Ecto neural progenitor cell (in vitro differentiated cells): ENCODE measurements at places on chromosomes 5 and 9.

DNA sequence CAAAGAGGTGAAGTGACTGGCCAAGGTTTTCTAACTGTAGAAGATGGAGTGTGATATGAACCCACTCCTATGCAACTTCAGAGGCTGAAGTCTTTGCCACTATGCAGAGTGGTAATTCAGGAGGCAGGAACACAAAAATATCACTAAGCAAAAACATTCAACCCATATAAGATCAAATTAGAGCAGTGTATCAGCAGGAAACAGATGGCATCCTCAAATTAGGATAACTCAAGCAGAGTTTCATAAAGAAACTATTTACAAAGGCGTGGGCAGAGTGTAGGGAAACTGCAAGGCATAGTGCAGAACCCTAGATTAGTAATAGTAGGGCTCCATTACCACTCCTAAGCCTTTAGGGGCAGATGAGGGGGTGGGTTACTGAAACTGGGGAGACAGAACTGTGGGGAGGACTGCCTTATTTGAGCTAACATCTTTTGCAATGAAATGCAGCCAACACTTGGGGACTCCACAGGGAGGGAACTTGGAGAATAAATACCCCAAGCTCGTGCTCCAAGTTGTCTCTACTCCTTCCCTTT is 72.2 kb downstream of the PTTG1 start:
- DNase-seq: no peak

DNA sequence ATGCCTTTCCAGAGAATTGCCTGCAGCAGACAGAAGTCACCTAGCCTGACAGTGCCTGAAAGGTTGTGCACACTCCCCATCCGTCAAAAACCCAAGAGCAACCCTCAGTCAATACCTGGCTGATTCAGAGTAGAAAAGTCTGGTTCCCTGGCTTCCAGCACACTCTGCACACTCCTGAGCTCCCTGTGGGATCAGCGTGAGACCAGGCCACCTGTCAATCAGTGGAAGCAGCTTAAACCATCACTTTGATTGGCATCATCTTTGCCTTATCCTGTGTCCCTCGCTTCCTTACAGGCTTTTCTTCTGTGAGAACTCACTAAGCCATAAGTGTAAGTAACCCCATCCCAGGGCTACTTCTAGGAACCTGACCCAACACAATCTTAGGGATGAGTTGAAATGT is 109.8 kb downstream of the ACTL7B start:
- DNase-seq: no peak

GRCh38 chr9:3367185-3367584 is 158.6 kb downstream of the RFX3 start:
- no peak for DNase-seq

DNA sequence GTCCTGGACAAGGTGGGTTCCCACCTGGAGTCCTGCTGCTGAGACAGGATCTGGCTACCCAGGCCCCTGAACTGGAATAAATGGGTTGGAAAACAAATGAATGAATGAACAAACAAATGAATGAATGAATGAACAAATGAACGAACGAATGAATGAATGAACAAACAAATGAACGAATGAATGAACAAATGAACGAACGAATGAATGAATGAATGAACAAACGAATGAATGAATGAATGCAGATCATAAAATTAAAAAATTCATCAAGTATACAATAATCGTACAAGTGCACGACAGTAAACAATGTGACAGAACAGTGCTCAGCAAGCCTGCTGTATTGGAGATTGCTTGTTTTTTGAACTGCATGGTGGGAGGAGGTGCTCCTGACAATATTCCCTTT is 2097.1 kb downstream of the MAT2B start:
- DNase-seq: no peak

DNA sequence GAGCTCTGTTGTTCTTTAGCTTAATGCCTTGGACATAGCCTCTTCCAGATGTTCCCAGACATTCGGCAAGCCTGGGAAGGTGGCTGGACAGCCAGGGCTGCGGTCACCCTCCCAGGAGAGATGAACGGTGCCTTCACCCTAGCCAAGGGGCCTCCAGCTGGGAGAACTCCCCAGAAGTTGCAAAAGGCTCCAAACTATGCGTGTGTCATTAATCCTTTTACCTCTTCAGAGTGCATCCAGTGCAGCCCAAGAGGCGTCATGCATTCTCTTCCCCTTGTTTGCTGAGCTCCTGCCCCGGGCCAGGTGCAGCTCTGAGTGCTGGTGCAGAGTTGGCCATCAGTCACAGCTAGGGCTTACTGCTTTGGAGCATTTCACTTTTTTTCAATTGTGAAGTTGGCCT is 22.8 kb downstream of the HMCN2 start:
- DNase-seq: no peak

DNA sequence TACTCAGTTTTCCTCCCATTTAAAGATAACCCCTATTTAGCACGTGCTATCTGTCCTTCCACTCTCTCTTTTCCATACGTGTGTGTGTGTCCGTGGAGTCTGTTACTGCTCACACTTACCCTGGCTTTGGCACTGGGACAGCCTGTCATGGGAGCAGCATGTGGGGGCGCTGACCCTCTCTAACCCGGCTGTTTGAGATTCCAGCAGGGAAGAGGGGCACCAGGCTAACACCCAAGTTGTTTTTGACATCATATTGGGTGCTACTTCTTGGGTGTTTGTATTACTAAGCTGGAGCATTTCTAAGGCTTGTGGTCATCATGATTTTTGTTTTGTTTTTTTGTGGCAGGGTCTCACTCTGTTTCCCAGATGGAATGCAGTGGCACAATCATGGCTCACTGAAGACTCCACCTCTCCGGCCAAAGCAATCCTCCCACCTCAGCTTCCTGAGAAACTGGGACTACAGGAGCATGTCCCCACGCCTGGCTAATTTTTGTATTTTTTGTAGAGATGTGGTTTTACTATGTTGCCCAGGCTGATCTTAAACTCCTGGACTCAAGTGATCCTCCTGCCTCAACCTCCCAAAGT is 56.9 kb upstream of the SIMC1 start:
- DNase-seq: no peak

- no peak for DNase-seq
Observed at GRCh38 chr9:97928986-97929604, 6.8 kb upstream of the TRMO start.

DNA sequence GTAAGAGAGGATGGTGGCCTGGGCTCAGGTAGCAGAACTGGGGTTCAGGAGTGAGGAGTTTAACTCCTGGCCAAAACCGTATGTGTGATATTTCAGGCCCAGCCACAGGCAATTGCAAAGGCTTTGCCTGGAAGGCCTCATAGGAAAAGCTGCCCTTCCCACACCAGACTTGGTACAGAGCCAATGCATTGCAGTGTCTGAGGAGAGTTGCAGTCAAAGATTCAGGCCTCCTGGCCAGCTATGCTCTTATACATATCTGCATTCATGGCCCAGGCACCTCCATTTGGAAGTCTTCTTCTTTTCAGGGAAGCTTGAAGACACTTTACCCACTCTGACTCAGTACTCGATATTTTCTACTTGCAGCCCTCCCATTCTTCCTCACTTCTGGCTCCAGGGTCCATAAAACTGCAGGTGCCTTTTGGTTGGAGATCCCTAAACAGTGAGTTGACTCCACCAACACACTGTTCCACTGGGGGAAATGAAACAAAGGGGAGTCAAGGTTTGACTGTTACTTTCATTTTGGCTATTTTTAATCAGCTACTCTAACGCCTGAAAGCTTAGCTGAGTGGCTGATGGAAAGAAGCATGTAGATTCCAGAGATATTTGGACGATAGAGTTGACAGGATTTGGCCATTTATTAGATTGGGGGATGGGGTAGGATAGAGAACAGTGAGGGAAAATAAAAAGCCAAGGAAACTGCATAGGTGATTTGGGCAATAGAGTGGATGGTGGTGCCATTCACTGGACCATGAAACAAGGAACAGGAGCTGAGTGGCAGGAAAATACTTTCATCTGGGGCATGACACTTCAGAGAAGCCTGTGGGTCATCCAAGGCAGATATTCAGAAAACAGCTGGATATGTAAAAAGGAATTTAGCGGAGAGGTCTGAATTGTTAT is 30.6 kb upstream of the IL33 start:
- DNase-seq: no peak

DNA sequence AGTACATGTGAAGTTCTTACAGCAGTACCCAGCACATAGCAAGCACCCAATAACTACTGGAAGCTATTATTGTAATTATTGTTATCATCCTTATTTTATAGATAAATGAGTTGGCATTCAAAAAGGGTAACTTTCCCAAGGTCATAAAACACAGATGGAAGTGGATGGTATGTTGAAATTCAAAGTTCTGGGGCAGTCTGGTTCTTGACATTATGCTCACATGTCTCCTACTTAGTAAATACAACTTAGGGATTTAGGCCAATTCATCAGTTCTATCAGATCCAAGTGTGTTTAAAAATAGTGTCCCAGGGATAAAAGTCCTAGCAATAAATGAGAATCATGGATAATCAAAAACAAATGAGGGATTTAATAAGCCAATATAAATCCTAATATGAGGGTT is 265.2 kb downstream of the ADAMTSL1 start:
- no peak for DNase-seq

- DNase-seq: no peak
Observed at GRCh38 chr5:95863383-95863757, 40.8 kb upstream of the GLRX start.

DNA sequence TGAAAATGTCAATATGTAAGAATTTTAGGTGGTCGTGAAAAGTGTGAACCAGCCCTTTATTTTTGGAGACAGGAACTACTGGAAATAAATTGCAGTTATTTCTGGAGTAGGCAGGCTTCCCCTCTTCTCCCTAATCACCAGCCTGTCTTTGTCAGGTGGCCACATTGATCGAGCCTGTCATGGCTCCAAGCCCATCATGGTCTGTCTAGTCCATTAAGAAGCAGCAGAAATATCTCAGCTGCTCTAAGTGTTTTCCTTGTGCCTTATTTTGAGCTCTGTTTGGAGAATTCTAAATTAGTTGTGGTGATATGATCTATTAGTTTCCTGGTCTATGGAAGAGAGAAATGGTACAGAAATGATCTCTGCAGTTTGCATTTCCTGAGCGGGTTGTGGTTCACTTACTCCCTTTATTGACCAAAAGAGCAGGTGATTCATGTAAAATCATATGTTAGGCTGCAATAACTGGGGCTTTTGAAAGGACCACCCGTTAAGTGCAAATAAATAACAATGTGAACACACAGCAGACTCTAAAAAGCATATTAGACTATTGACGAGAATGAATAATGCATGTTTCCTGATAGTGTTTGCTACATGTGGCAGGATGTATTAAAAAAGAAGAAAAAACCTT is 42.3 kb downstream of the BASP1 start:
- no peak for DNase-seq
